Activated CD4-positive, alpha-beta memory T cell treated with anti-CD3 and anti-CD28 coated beads, Interleukin-2, amount 10 ng/mL, durations not matched to agents 7 days and 5 days (primary cell): ENCODE measurements at places on chromosomes 2 and 18.

DNA sequence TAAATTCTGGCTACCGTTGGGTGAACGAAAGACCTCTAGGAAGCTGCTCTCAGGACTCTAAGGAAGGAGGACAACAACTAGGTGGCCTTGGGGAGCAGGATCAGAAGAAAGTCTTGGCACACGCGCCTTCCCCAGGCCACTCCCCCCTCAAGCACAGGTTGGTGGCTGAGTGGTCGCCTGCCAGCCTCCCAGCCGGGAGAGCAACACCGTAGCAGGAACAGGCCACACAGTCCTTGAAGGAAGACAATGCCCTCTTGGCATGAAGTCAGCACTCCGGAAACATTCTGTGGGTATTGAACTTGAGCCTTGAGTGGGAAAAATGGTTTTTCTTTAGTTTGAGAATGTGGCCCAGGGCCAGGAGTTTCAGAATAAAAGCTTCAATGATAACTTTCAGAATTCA is 87.4 kb upstream of the AGAP1 start:
- no peak for DNase-seq

GRCh38 chr2:206984206-206984605 is 44.9 kb downstream of the CPO start:
- DNase-seq = no peak

GRCh38 chr2:16263241-16263890 is 323.0 kb downstream of the MYCN start:
- no peak for DNase-seq

- no peak for DNase-seq
Observed at GRCh38 chr18:52310651-52311050, 29.3 kb upstream of the DCC start.

- peak; percentile 80 for DNase-seq
Observed at GRCh38 chr18:24075767-24076597, 61.4 kb downstream of the TTC39C start.

DNA sequence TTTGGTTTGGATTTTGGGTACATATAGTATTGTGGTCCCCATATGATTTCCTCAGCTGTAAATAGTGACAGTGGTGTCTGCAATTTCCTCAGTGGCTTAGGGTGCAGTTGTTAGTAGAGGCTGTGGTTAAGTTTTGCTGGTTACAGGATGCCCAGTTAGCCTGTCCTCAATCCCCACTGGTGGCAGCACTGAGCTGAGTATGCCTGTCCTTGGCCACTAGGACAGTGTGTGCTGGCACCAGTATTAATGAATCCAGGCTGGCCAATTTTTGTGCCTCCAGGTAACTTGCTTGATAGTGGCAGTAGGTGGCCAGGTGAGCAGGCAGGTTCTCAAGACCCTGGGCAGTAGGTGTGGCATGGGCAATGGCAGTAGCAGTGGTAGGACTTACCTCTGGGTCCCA is 973.1 kb downstream of the TMEM182 start:
- DNase-seq = no peak

DNA sequence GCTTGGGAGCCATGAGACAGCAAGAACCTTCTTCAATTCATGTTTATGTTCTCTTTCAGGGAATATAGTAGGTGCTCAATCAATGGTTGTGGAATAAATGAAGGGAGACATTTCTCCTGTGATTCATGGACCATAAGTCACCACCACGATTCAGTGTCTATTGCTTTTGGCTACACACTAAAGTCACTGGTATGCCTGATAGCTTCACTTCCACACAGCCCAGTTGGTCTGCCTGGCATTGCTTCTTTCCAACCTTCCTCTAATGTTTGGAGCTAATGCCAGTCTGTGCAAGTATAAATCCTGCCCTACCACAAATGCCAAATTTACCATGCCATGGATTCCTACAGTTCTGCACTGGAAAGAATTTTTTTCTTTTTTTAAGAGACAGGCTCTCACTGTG is 1.3 kb upstream of the CXCR1 start:
- no peak for DNase-seq

DNA sequence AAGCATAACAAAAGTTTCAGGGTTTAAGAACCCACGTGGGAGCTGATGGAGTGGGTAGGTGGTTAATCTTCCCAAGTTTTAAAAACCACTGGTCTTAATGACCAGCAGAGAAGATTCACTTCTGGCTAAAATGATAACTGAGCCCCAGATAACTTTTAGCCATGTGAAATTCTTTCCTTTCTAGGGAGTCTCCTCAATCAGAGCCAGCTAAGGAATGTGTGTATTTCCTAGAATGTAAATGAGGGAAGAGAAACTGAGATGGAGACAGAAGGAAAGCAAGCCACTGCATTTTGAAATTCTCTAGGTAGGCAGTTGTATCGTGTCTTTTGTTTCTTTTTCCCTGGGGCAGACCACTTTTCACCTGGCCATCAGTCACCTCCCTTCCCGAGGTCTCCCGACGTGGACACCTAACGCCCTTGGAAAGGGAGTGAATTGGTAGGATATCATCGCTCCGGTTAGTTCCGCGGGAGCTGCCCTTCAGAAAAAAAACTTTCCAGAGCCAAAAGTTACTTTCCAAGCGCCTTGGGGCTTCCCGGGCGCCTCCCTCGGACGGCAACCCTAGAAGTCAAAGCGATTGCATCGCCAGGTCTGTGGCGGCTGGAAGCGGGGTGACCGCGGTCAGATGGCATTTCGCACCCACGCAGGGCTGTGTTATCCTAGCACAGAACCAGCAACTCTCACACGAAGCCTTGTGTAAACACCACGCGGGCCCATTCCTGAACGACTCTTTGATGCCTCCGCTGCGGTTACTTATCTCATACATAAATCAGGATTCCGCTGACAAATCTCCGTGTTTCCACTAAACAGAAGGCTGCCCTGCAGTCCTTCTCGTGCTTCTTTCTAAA is 1.3 kb downstream of the COLEC12 start:
- DNase-seq = no peak

- no peak for DNase-seq
Observed at GRCh38 chr2:112835536-112836162, 930 bp downstream of the IL1B start.

- DNase-seq = no peak
Observed at GRCh38 chr18:11747731-11748130, 58.7 kb downstream of the GNAL start.

DNA sequence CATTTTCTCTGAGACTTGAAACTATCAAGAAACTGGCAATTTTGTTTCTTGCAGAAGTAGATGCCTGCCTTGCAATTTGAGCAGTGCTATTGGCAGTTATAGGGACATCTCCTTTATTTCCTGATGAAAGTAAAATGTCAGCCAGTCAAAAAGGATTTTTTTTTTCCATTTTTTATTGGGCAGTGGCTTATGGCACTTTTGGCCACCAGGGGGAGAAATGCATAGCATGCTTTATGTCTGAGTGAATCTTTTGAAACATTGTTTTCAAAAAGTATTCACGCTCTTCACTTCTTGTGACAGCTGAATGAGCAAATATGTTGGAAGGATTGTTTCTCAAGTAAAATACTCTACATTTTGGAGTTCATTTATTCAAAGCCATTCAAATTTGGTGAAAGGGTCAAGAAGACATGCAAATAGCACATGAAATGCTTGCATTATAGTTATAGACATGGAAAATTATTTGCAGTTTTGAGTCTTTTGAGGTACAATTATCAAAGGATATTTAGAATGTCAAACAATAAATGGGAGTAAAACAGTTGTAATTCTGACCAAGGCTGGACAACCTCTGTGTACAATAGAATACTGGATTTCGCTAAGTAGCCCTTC is 491.0 kb downstream of the CDH2 start:
- no peak for DNase-seq

DNA sequence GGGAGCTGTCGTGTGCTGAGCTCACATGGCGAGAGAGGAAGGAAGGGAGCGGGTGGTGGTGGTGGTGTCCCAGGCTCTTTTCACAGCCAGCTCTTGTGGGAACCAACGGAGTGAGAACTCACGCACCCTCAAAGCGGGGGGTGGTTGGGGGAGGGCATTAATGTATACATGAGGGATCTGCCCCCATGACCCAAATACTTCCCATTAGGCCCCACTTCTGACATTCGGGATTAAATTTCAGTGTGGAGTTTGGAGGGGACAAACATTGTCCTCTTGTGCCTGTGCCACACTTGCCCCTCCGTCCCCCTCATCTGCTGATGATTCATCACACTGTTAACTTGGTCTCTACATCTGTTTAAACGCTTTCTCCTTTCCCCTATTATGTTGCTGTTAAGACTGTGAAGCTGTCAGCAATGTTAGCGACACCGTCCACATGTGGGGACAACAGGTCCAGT is 22.5 kb downstream of the INPP4A start:
- no peak for DNase-seq

DNA sequence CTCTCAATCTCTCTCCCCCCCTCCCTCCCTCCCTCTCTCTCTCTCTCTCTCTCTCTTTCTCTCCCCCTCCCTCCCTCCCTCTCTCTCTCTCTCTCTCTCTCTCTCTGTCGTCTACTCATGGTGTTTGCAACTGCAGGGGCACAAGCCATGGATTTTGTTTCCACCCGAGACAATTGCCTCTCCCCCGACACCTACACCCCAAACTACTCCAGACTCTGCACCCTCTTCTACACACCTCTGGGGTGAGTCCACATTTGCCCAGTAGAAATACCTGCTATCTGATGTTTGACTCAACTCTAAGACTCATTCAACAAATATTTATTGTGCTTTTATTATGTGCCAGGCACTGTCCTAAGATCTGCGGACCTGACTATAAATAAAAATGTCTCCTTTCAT is 93.7 kb downstream of the TMEM17 start:
- no peak for DNase-seq

DNA sequence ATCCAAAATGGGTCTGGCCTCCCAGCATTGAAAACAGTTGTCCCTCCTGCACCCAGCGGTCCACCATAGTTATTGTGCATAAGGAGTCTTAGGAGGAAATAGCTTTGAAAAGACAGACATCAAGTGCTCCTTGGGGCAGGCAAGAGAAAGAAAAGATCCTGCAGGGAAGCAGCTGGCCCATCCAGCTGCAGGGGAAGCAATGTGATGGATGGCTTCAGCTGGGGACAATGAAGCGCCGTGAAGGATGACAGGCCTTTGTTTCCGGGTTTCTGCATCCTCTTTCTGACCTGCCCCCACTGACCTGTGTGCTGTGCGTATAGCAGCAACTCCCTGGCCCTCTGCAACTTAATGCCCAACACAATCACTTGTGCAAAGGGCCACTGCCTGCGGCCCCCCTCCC is 142.9 kb upstream of the NCKAP5 start:
- DNase-seq = no peak

- no peak for DNase-seq
Observed at GRCh38 chr2:171347591-171348032, 86.2 kb downstream of the METTL8 start.

DNA sequence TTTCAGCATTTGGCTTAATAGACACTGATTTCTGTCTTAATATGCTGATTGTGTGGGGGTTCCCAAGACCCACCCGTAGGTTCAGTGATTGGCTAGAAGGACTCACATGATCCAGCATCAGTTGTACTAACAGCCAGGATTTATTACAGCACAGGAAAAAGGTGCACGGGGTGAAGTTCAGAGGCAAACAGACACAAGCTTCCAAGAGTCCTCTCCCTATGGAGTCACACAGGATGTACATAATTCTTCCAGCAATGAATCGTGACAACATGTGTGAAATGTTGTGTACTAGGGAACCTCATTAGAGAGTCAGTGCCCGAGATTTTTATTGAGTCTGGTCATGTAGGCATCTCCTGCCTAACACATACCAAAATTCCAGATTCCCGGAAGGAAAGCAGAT is 52.8 kb downstream of the GALNT1 start:
- DNase-seq = no peak

- DNase-seq = no peak
Observed at GRCh38 chr2:23843051-23843976, 83.6 kb downstream of the ATAD2B start.

GRCh38 chr2:208541989-208542464 is 135.4 kb downstream of the PTH2R start:
- no peak for DNase-seq

GRCh38 chr18:70659036-70659925 is 370.4 kb downstream of the SOCS6 start:
- no peak for DNase-seq

DNA sequence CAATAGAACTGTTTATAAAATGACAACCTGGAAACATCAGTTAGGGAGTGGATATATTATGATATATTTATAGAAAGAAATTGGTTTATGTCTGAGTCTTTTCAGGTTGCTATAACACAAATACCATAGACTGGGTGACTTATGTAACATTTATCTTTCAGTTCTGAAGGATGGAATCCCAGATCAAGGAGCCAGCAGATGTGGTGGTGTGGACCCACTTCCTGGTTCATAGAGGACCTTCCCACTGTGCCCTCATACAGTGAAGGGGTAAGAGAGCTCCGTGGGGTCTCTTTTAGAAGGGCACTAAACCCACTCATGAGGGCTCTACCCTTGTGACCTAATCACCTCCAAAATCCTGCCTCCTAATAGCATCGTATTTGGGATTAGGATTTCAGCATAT is 86.7 kb downstream of the BCL2 start:
- no peak for DNase-seq

DNA sequence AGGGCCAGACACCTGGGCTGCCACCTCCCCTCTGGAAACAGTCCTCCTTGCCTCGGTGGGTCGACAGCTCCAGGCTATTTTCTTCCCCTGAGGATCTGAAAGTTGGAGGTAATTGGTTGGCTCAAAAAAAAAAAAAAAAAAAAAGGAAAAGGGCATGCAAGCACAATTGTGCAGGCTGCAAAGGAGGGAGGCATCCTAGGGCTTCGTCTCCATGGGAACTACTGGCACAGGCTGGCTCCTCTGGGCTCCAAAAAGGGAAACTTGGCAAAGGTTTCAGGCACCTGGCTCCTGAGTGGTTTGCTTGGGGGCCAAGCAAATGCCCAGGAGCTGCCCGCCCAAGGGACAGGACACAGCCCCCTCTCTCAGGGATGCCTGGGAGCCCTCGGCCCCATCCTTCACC is 1.1 kb upstream of the KCNIP3 start:
- no peak for DNase-seq
